Ureter (tissue), 1 donor: ENCODE measurements at places on chromosomes 3 and 15. TPM values are rescaled to one million over a fixed set of nuclear protein-coding genes. Genes with fewer than 3 reads are reported as not detected.

The NCK1 gene
- 42.0 TPM for total RNA-seq

The HTR3E gene
- not detected for total RNA-seq

The HTR3C gene
- total RNA-seq: not detected

The CATSPER2 gene
- 17.2 TPM for total RNA-seq

The LMAN1L gene
- total RNA-seq: not detected
